ENCODE measurements at places on chromosomes 12 and 14. TPM values are rescaled to one million over a fixed set of nuclear protein-coding genes. Genes with fewer than 3 reads are reported as not detected.
A peak's percentile ranks its signal among the peaks of the same experiment; 100 is the strongest.

GRCh38 chr14:102538602-102539543, 29.3 kb upstream of the ANKRD9 start:
- peak; percentile 79 for DNase-seq

DNA sequence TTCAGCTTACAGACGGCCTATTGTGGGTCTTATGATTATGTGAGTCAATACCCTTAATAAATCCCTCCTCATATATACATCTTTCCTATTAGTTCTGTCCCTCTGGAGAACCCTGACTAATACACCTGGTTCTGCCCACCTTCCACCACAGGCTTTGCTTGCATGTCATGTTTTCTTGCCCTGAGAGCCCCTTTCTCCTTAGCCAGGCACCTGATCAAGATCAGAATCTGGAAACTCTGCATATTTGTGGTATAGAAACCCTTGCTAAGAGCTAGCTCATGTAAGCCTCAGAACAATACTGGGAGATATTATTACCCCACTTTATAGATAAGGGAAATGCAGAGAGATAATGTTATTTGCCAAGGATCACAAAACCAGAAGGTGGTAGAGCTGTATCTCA, 52.9 kb upstream of the JDP2 start:
- DNase-seq = no peak

DNA sequence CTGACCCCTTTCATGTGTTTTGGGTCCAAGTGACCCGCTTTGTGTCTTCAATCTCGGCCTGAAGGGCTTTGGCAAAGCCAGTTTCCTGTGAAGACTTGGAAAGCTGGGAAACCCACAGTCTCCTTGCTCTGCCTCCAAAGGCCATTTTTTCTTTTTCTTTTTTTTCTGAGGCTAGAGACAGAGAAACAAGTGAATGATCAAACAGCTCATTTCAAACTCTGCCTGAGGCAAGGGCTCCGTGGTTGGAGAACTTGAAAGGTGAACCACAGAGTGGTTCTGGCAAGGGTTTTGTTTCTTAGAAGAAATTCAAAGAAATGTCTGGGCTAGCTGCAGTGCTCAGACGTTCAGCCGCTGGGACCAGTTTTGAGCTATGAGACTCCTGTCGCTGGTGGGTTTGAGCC, 62.7 kb downstream of the ERH start:
- peak; percentile 8 for DNase-seq

- DNase-seq = no peak
Measured at GRCh38 chr12:51076236-51076930, 7.0 kb downstream of the CSRNP2 start.

DNA sequence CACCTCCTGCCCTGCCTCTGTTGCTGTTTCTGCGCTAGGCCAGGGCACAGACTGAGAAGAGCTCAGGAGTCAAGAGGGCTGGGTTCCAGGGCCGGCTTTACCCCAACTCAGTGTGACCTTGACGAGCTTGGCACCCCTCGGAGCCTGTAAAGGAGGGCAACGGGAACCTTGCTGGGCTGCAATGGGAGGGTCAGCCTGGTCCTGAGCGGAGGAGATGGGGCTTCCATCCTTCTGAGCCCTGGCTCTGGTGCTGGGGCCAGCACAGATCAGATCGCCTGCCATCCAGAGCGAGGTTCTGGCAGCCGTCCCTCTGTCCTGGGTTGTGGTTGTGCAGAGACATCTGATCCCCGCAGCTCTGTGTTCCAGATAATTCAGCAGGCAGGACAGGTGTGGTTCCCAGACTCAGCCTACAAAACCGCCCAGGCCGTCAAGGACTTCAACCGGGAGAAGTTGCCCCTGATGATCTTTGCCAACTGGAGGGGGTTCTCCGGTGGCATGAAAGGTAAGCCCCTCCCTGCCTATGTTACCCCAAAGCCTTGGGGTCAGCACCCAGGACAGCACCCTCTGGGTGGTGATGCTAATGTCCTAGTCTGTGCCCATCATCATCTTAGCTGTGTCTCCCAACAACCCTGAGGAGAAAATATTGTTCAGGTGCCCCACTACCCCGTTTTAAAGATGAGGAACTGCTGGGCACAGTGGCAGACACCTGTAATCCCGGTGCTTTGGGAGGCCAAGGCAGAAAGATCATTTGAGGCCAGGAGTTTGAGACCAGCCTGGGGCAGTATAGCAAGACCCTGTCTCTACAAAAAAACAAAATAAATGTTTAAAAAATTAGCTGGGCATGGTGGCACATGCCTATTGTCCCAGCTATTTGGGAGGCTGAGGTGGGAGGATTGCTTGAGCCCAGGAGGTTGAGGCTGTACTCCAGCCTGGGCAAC, 50.2 kb downstream of the FOXN4 start:
- no peak for DNase-seq

- no peak for DNase-seq
Measured at GRCh38 chr14:93090826-93091555, 24.7 kb downstream of the ITPK1 start.

- no peak for DNase-seq
Measured at GRCh38 chr12:6691473-6691872, 2.3 kb upstream of the ZNF384 start.

DNA sequence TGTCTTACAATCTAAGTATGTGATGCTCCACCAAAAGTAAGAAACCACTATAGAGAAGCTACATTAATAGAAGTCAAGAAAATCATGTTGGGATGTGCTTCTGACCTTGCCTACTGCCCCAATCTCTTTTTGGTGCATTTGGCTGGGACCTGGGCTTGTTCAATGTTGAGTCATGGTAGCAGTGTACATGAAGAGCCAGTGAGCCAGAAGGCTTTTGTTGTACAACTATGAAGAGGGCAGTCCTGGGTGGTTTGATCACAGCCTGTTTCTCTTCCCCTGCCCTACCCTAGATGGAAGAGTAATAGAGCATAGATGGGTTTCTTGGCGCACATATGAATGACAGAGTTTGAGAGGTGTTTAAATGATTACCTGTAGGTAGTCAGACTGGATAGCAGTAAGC, 56.4 kb downstream of the UBR7 start:
- no peak for DNase-seq

DNA sequence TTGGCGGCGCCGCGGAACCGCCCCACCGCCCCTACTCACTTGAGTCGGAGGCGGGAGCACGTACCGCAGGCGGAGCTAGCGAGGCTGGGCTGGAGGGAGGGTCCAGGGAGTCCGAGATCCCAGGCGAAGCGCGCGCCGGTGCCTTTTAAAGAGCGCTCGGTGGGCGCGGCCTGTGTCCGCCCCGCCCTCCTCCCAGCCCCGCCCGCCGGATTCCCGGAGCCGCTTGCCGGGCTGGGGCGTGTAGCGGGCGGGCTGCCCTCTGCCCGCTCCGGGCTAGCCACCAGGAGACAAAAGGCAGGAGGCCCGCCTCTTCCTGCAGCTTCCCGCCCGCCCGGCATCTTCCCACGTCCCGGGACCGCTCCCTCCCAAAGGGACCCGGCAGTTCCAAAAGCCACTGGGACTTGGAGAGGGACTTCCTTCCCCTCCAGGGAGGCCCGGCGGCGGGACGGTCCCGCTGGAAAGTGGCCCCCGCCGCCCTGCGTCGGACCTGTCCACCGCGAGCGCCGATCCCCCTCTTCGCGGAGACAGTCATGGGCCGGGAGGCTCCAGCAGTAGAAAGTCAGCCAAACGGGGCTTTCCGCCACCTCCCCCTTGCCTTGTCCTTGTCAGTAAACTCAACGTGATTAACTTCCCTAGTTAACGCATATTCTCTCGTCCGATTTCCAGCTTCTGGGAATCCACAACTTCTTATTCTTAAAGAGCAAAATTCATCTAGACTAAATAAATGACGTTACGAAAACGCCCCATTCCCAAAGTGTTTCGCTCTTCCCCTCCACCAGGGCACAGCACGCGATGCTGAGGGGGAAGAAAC, at the start of gene CSRP2:
TSS of gene CSRP2 (minus strand) at position 121 of the 811 bp plus-strand sequence. CDS start 12,759 bp downstream, outside the sequence.
- DNase-seq = peak; percentile 85

GRCh38 chr12:109910969-109911348, 10.9 kb downstream of the TCHP start:
- no peak for DNase-seq

- DNase-seq = no peak
Measured at GRCh38 chr12:129753586-129753985, 150.2 kb downstream of the TMEM132D start.

GRCh38 chr14:95263527-95264231, 56.0 kb downstream of the CLMN start:
- no peak for DNase-seq

The SERPINA9 gene
- not detected for polyA plus RNA-seq

The LYZ gene
- polyA plus RNA-seq = 42.0 TPM

The NPFF gene
- polyA plus RNA-seq = not detected

The A2ML1 gene
- polyA plus RNA-seq = 0.44 TPM

The TEP1 gene
- 20.6 TPM for polyA plus RNA-seq

The CCDC196 gene
- polyA plus RNA-seq = not detected

Data from right lung (tissue), 10 donors.